ENCODE measurements at places on chromosomes 2 and 18.

DNA sequence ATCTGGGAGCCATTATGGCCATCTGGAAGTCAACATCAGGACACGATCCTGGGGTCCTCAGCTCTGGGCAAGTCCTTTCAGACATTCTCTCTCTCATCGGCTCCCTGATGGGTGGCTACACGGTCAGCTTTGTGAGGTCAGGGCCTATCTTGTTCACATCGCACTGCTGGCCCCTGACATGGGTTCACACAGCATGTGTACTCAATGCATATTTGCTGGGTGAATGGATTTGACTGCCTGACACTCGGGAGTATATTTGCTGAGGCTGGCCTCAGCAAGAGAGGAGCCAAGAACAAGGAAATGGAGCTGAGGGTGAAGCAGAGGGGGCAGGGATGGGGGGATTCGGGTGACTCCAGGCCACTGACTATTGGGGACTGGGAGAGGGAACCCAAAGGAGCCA lies 50.5 kb downstream of the SLC4A5 start:
- DNase-seq = no peak

DNA sequence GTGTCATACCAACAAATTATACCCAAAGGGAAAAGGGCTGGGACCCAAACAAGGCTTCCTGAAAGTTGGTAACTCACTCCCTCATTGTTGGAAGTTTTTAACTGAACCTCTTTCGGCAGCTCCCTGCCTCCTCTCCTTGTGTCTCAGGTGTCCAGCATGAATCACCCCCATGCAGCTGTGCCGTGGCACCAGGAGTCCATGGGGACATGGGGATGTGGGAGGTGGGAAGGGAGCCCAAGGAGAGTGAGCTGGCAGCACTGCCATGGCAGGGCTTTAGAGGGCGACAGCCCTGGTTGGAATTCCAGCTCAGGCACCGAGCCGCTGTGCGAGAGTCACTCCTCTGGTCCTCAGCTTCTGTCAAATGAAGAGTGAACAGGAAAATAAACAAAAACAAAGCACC lies 12.5 kb upstream of the GYPC start:
- no peak for DNase-seq

GRCh38 chr2:107634172-107634571 lies 192.5 kb upstream of the RGPD4 start:
- no peak for DNase-seq

DNA sequence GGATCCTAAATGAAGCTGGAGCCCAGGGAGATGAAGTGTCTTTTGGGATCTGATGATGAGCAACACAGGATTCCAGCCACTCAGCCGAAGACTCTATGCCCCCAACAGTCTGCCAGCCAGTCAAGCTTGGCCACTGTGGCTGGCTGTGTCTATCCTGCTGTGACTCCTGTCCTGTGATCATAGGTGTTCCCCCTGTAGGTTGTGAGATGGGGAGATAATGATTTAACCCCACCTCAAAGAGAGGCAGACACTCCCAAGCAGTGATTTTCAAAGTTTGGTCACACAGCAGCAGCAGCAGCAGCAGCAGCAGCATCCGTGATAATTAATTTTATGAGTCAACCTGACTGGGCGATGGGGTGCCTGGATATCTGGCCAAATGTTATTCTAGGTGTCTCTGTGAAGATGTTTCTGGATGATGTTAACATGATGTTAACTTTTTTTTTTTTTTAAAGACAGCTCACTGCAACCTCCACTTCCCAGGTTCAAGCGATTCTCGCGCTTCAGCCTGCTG lies 21.4 kb upstream of the RHOB start:
- no peak for DNase-seq

DNA sequence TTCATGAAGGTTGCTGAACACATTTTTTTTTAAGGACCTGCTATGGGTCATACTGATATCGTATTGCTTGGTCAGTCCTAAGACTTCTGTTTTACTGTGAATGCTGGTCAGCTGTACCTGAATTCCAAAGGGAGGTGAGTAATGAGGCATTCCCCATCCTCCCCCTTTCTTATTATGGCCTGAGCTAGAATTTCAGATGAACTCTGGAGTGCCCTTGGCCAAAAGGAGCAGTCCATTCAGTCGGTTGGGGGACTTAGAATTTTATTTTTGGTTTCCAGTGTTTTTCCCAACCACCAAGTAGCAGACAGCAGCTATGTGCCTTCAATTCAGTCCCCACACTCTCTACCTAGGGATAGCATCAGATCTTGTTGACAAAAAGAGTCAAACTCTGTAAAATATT lies 26.9 kb upstream of the PDCL3 start:
- no peak for DNase-seq

DNA sequence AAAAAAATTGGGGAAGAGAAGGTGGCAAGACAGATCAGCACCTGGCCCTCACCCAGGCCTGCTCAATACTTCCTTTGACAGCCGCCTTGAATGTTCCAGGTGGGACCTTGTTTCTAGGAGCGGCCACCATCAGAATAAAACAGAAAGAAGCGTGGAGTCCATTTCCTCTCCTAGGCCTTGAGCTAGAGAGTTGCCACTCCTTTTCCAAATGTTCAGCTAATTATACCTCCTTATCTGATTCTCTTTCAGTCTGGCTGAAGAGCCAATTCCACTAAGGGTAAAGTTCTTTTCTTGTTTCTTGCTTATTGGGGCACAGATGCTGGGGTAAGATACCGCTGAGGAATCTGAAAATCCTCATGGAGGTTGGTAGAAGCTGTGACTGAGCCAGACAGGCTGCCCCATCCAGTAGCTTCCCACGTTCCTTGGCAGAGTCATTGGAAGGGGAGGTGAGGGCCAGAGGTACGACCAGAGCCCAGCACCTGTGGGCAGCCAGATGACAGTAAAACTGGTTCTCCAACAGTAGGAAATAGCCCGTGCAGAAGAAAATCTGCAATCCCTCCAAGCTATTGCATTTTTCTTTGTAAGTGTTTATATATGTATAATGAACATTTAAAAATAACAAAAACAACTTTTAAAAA lies 51.5 kb downstream of the PLB1 start:
- DNase-seq = no peak

GRCh38 chr2:187554011-187554703 lies at the start of gene TFPI:
Gene TFPI (minus strand): TSS chr2:187554435. CDS start chr2:187503768, 50,667 bp downstream.
- DNase-seq = no peak

- DNase-seq = no peak
Measured at GRCh38 chr2:622357-622756, 54.8 kb downstream of the TMEM18 start.

- no peak for DNase-seq
Measured at GRCh38 chr18:12599543-12599942, 58.4 kb downstream of the SPIRE1 start.

GRCh38 chr18:79924814-79925731 lies 26.4 kb downstream of the SLC66A2 start:
- no peak for DNase-seq

GRCh38 chr2:15675456-15676195 lies 84.0 kb downstream of the DDX1 start:
- no peak for DNase-seq

DNA sequence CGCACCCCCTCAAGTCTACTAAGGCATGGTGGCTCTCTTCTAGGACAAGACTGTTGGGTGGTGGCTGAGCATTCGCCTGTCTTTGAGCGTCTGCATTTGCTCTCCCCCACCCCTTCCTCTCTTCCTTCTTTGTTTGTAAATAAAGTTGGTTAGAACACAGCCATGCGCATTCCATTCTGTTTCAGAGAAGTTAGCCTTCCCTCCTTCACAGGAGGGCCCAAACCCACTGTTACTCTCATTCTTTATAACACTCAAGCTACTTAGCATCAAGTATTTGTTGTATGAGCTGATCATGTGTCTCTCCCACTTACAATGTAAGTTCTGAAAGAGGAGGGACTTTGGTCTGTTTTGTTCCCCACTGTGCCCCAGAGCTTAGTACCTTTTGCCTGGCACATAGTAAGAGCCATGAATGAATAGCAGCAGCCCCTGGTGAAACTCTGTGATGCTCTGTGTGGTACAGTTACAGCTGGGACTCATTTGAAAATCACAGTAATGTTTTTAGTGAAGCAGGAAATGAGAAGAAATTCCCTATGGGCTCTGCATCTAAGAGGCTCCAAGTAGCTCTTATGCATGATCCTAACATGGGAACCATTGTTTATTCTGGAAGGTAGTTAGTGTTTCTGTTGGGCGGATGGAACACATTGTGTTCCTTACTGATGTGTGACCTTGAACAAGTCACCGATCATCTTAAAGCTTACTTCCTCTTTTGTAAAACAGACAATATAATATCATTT lies 7.7 kb downstream of the MGAT5 start:
- no peak for DNase-seq

GRCh38 chr2:213281156-213281555 lies 3.1 kb upstream of the SPAG16 start:
- no peak for DNase-seq

GRCh38 chr2:141856215-141856919 lies 274.4 kb downstream of the LRP1B start:
- no peak for DNase-seq

DNA sequence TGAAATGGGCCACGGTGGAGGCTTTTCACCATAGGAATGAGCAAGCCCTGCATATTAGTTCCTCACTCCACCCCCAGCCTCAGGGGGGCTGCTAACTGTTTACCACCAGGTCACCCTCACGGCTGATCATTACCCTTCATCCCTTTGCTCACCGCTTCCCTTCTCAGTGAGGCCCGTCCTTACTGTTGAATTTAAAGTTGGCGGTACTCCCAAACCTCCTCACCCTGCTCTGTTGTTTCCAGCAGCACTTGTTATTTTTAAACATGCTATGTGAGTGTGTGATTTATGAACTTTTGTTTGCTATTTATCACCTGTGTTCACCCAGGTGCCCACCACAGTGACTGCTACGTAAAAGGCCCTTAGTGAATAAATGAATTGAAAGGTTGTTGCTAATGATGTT lies 243.6 kb downstream of the ZNF407 start:
- no peak for DNase-seq

DNA sequence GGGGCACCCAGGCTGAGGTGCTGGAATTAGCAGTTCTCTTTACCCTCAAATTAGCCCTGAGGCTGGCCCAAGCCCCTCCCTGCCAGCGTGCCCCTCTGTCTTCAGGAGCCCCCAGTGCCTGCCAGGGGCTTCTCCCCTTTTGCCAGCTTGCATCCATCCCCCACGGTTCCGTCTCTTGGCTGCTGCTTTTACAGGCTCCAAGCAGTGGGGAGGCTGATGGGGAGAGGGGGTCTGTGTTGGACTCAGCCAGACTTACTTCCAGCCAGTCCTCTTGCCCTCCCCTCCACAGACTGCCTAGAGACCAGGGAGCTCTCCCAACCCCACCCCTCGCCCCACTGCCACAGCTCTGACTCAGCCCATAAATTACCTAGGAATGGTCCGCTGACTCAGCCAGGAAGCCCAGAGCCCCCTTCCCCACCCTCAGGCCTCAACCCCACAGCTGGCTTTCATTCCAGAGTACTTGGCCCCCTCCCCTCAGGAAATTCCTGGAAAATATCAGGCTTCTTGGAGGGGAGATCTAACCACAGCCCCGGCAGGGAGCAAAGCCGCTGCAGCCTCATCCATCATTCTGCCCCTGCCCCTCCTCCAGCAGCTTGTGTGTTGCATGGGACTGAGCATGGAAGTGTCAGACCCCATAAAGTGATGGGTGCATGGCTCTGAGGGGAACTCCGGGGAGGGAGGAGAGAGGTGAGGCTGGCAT lies 184.6 kb downstream of the ZFP36L2 start:
- DNase-seq = no peak

- no peak for DNase-seq
Measured at GRCh38 chr2:30201990-30202389, 29.3 kb upstream of the LBH start.

DNA sequence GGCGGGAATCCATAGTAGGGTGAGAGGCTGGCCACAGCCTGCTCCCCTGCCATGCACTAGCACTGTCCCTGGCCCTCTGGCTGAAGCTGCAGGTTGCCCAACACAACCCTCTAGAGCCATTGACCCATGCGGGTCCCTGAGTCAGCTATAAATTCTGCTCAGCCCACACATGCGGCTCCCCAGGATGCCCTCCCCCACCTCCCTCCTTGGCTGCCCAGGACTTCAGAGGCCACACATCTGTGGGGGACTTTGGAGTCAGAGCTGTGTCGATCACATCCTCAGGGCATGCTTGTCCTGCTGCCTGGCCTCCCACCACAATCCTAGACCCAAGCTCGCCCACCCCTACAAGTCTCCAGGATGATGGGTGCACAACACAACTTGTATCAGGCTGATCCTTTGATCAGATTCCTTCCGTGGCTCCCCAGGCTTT lies 97.0 kb downstream of the TFCP2L1 start:
- DNase-seq = no peak

GRCh38 chr2:176746411-176746810 lies 466.2 kb upstream of the HNRNPA3 start:
- DNase-seq = no peak

DNA sequence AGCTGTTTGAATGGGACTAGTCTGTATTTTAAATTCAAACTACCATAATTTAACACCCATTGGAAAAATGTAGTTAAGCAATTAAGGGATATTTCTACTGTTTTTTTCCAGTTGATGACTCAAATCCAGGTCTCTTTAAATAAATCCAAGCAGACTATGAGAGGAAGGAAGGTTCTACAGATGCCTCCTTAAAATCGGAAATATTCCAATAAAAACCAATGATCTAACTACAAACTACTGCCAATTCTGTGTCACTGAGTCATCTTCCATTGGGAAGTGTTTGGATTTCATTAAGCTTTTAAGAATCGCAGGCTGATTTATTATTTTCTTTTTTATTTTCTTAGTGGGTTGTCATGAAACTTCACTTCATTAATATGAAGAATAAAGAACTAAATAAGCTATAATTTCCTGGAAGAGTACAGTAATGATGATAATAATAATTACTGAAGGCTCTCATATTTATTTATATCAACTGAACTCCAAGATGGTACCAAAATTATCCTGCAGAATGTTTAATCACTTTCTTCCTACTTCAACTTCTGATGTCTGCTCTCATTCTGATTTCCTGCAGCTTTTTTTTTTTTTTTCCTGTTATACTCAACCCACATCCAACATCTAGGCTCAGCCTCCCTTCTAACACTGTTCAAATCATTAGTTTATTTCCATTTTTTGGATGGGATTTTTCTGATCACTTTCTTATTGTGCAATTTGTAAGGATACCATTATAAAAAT lies 166.3 kb upstream of the FN1 start:
- DNase-seq = no peak

GRCh38 chr2:179856205-179856604 lies 5.2 kb downstream of the ZNF385B start:
- no peak for DNase-seq

GRCh38 chr2:44130441-44130840 lies 38.2 kb upstream of the PPM1B start:
- no peak for DNase-seq

- no peak for DNase-seq
Measured at GRCh38 chr2:72138921-72139381, 8.7 kb downstream of the CYP26B1 start.
